Stimulated activated CD8-positive, alpha-beta memory T cell treated with anti-CD3 and anti-CD28 coated beads, Interleukin-7, amount 100 ng/mL, for 1 hour (primary cell): ENCODE measurements at places on chromosomes 3 and 15.

- DNase-seq: peak; percentile 69
Observed at GRCh38 chr15:90885432-90886290, 1.4 kb downstream of the FES start.

- DNase-seq: no peak
Observed at GRCh38 chr3:134650431-134651346, at the start of gene KY. KY (minus strand) TSS chr3:134651022; CDS start chr3:134650960, 62 bp downstream.

DNA sequence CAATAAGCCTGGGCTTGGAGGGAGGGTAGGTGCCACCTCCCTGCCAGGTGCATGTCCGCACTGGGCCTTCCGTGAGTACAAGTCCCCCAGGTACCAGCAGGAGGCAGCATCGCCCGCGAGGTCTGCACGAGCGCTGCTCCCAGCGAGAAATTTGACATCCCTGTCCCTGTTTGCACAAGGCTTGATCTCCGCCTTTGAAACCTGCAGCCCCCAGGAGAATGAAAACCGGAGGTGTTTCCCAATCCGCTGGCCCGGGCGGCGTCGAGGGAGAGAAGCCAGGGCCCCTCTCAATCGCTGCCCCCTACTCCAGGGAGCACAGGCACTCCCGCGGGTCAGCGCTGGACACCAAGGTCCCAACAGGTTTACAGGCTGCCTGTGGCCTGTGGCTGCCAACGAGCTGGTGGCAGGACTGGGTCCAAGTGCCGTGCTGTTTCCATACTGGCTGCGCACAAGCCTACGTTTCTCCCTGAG lies 961 bp downstream of the HAPLN3 start:
- peak; percentile 81 for DNase-seq

GRCh38 chr3:169668072-169668956 lies 4.8 kb upstream of the MECOM start:
- no peak for DNase-seq

- no peak for DNase-seq
Observed at GRCh38 chr3:161100994-161101393, 4.2 kb downstream of the B3GALNT1 start.

DNA sequence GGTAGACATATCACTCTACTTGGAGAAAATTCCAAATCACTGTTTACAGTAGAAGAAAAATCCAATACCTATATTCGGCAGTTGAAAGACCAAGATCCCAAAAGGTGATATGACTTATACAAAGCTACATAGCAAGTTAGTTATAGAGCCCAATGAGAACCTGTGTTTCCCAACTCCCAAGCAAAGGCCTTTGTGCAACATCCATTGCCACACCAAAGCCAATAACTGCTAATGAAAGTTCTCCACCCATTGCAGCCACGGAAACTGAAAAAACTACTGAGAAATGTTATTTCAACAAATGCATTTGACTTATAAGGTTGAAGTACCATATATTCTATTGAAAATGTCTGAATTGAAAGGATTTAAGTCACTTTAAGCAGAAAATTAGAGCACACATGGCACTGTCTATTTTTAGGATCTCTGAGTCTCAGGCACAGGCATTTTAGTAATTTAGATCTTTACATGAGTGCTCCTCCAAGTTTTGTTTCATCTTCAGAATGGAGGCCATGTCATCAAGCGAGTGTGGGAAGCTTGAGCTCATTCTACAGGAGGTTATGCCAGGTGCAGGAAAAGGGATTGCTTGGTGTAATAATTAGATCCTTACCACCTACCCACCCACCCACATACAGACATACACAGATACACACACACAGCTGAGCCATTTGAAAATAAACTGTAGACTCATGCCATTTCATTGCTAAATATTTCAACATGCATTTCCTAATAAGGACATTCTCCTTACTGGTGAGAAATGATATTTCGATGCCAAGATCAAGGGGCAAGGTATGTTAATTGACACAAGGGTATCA lies 19.7 kb upstream of the ANO10 start:
- DNase-seq: no peak

- no peak for DNase-seq
Observed at GRCh38 chr15:71375934-71376333, 260.7 kb downstream of the THSD4 start.

GRCh38 chr15:55999658-56000057 lies 6.2 kb upstream of the NEDD4 start:
- no peak for DNase-seq

- no peak for DNase-seq
Observed at GRCh38 chr3:44968447-44968858, 7.5 kb downstream of the ZDHHC3 start.

GRCh38 chr3:50487181-50487580 lies 16.3 kb downstream of the CACNA2D2 start:
- no peak for DNase-seq

DNA sequence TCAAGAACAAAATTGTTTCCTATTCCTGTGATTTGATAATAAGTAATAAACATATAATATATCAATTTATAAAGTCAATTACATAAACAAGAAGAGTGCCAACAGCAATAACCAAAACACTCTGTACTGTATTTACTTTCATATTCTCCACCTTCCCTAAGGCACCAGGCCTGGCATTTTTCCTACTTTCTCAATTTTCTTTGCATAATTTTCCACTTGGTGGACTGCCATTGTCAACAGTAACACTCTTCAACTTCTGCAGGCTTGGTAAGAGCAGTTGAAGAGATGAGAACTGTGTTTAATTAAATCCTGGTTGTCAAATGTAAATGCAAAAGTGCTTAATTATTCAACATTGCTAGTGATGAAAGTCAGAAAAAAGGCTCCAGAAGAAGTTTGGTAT lies 229.8 kb upstream of the PLSCR5 start:
- no peak for DNase-seq
